ENCODE measurements at places on chromosomes 6 and 20. TPM values are rescaled to one million over a fixed set of nuclear protein-coding genes. Genes with fewer than 3 reads are reported as not detected.

FKBP1C gene
- 0.31 TPM for total RNA-seq

RBM24 gene
- total RNA-seq = 1.8 TPM

DNA sequence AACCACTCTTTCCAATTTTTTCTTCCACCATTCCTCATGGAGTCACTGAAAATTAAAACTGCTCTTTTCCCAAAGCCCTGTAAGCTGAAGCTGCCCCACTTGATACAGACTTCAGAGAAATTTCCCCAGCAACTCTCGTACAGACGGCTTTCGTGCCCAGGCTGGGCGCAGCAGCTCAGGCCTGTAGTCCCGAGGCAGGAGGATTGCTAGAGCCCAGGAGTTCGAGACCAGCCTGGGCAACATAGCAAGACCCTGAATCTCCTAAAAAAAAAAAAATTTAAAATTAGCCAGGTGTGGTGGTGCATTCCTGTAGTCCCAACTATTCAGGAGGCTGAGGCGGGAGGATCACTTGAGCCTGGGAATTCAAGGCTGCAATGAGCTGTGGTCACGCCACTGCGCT, 6.6 kb downstream of the PPDPF start:
- no peak for DNase-seq

- no peak for DNase-seq
These were observed 12.9 kb downstream of the PPP1R16B start for GRCh38 chr20:38818113-38819065.

DNA sequence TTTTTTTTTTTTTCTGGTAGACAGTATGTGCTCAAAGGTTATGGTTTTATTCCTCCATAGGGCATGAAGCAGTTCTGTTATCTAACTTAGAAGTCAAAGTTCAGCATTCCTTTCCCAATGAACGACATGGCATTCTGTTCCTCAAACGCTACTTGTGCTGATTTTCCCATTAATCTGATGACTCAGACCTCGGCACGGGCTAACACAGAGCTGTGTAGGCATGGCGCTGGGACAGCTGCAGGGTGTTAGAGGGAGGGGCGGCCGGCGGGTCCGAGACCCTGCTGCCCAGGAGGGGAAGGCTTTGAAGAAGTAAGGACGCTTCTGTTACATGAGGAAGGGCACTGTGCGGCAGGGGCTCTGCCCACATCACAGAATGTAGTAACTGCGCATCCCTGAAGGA, 93.6 kb upstream of the AGPAT4 start:
- no peak for DNase-seq
